ENCODE measurements at places on chromosomes 12 and 14.

- DNase-seq = no peak
These were observed 1.5 kb upstream of the RASAL1 start for GRCh38 chr12:113136990-113137511.

DNA sequence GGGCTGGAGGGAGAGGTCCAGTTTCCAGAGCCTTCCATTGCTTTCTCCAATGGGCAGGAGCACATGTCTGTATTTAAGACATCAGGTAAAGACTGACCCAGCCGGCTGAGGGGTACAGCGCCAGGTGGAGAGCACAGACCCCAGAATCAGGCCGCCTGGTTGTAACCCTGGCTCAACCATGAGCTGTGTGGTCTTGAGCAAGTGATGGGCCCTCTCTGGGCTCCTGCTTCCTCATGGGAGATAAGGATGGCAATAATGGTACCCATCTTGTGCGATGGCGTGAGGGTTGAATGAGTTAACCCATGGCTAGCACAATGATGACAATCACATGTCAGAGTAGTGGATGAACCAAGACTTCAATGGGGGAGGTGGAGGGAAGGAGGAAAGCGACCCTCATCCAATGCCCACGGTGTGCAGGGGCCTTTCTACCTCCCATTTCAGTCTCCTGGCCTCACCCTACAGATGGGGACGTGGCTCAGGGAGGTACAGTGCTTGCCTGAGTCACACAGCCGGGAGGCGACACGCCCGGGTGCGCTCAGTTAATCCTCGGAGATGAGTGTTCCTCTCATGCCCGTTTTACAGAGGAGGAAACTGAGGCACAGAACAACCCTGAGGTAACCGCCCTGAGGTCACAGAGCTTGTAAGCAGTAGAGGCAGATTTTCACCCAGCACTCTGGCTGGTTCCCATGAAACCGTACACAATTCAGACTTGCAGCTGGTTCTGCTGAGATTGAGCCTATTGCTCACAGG, 163.9 kb downstream of the RBM19 start:
- DNase-seq = no peak

GRCh38 chr14:61505815-61506809, 184.7 kb downstream of the PRKCH start:
- no peak for DNase-seq

- peak; percentile 43 for DNase-seq
These were observed 262.0 kb downstream of the MED13L start for GRCh38 chr12:116015525-116015924.

- DNase-seq = no peak
These were observed 10.6 kb upstream of the ANO6 start for GRCh38 chr12:45205165-45205825.

GRCh38 chr12:93713060-93713459, 35.9 kb downstream of the CRADD start:
- DNase-seq = no peak

GRCh38 chr14:22131749-22132476, 457.1 kb downstream of the DAD1 start:
- no peak for DNase-seq

DNA sequence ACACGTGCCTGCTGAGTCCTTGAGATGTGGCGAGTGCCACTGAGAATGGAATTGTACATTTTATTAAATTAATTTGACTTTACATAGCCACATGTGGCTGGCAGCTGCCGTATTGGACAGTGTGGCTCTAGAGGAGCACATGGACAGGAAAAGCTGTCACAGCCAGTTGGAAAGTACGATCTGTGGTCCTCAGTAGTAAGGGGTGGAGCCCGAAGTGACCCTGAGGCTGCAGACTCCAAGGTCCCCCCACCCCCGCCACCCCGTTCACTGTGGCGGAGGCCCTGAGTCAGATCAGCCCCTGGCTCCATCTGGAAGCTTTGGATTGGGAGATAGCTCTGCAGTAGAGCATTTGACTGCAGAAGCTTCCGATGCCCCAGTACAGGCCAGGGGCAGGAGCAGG, 25.8 kb upstream of the BEGAIN start:
- no peak for DNase-seq

GRCh38 chr12:90321369-90321768, 612.7 kb upstream of the ATP2B1 start:
- DNase-seq = no peak

DNA sequence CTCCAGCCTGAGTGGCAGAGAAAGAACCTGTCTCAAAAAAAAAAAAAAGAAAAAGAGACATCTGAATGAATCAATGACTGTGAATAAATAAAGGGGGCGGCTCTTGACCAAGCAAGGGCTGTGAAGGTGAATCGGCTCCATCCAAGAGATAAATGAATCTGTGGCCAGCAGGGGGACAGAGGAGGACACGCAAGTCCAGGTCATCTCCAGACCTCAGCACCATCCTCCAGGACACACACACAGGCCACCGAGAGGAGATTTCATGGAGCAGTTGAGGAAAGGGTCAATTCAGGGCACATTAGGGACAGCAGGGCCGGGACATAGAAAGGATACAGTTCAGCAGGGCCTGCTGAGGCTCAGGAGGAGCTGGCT, 21.6 kb downstream of the TRPV4 start:
- DNase-seq = no peak

DNA sequence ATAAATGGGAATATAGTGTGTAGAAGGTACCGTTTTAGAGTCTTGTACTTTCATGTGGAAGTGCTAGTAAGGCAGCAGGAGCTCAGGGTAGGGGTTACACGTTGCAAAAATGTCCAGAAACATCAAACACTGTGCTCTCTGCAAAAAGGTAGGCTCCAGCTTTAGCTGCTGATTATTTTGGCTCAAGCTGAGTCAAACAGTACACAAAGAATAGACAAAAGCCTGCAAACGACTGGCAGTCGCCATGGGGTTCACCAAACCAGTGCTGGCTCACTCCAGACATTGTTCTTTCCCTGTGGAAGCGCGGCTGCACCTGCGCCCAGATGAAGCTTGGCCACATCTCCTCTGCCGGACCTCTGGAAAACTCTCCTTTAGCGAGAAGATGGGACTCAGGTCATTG, 45.3 kb upstream of the NAA30 start:
- no peak for DNase-seq

- no peak for DNase-seq
These were observed 3.1 kb upstream of the AVIL start for GRCh38 chr12:57821474-57822214.

GRCh38 chr14:89365061-89365801, 51.8 kb downstream of the FOXN3 start:
- DNase-seq = no peak

- DNase-seq = no peak
These were observed 124.9 kb downstream of the DACT1 start for GRCh38 chr14:58762629-58763028.

DNA sequence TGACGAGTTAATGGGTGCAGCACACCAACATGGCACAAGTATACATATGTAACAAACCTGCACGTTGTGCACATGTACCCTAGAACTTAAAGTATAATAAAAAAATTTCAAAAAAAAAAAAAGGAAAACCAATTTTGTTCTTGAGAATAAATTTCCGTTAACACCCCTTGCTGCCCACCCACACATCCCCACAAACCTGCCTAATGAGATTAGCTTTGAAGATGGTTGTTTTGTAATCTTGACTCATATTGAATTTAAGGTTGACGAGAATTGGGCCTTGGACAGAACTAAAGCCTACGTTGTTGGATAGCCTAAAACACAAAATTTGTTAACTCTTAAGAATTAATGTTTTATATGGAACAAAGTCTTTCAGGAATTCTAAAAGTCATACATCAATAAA, 52.9 kb downstream of the SYT1 start:
- DNase-seq = no peak

DNA sequence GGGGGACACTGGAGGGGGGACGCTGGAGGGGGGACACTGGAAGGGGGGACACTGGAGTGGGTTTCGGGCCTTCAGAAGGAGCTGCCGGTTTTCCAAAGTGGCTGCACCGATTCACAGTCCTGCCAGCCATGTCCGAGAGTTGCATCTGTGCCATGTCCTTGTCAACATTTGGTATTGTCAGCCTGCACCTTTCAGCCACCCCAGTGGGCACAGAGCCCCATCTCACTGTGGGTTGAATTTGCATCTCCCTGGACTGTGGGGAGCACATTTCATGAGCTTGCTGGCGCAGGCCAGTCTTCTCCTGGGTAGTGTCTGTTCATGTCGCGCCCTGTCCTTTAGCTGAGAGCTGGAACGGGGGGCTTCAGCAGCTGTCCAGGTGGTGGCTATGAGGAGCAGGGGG, 72.7 kb downstream of the GALNT9 start:
- DNase-seq = no peak

GRCh38 chr12:122500685-122501488, at the start of gene ZCCHC8:
Gene ZCCHC8 (minus strand): TSS chr12:122500932. CDS start chr12:122500840, 92 bp downstream.
- peak; percentile 93 for DNase-seq

- no peak for DNase-seq
These were observed 21.6 kb downstream of the BTG1 start for GRCh38 chr12:92123780-92124688.
